T follicular helper cell (primary cell): ENCODE measurements at places on chromosomes 7 and 10.

- no peak for DNase-seq
Observed at GRCh38 chr7:157973971-157974677, 613.5 kb downstream of the PTPRN2 start.

GRCh38 chr10:15591431-15591830 lies 128.3 kb downstream of the ITGA8 start:
- no peak for DNase-seq

DNA sequence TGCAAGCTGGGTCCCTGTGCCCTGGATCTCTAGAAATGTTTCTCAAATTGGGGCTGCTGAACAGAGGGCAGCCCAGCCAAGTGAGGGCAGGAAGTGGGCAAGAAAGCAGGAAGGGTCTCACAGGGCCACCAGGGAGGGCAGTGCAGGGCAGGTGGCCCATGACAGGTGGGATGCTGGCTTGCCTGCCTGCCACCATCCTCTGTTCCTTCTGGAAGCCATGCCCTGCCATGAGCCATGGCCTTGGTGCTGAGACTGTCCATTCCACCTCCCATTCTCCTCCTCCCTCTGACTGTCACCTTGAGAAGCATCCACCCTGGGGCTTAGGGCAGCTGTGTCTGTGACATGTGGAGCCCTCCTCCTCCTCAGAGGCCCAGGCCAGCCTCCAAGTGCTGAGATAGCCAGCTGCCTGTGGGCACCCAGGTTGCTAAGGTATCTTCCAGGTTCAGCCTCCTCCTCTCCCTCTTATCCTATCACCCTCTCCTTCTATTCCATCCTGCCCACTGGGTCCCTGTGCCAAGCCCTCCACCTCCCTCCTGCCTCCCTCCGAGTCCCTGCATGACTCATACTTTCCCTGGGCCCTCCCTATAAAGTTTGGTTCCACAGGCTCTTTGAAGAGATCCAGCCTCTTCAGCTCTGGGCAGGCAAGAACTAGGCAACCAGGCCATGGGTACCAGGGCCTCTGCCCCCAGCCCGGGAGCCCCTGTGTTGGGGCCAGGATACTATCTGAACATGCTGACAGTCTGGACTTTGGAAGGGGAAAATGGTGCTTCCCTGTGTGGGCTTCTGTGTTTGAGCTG lies 1.3 kb downstream of the VSIR start:
- DNase-seq: peak; percentile 36

GRCh38 chr10:80500572-80501380 lies 36.9 kb upstream of the SH2D4B start:
- DNase-seq: no peak

DNA sequence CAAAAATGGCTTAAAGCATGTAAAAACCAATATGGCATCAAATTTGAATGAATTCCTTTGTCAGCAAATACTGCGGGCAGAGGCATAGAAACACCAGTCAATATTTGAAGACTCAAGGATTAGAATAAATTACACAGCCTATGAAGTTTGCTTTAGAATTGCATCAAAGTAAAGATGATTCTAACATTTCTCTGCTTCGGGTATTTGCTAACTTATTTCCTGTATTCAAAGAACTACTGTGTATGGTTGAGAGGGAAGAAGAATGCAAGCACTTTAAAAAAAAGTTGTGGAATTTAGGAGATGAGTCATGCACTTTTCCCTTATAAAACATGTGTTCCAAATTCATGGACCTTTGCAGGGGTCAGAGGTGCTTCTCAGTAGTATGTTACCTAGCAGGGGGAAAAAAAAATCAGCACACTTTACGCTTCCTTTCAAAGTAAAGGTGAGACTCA lies 90.1 kb downstream of the PIP4K2A start:
- DNase-seq: no peak
